ENCODE measurements at places on chromosomes 1 and 21.

DNA sequence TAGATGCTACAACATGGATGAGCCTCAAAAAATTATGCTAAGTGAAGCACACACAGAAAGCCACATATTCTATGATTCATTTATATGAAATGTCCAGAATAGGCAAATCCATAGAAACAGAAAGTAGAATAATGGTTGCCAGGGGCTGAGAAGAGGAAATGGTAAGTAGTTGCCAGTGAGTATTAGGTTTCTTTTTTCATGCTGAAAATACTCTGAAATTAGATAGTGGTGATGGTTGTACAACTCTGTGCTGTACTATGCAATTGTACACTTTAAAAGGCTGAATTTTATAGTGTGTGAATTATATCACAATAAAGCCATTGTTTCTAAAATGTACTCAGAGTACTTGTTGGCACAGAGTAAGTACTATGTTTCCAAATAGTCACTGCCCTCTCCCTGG lies 15.5 kb upstream of the GFI1 start:
- no peak overlapping the region for H3K4me3 ChIP-seq
- no peak overlapping the region for H3K27ac ChIP-seq
- DNase-seq: no peak
- no peaks in the 10 kb centered on the region for H3K36me3 ChIP-seq

GRCh38 chr1:119861547-119861946 lies 34.8 kb downstream of the ADAM30 start:
- H3K27ac ChIP-seq: peak overlapping the region; percentile 9
- H3K4me1 ChIP-seq: no peaks in the 10 kb centered on the region
- no peaks in the 10 kb centered on the region for H3K36me3 ChIP-seq
- H3K27me3 ChIP-seq: no peaks in the 10 kb centered on the region

DNA sequence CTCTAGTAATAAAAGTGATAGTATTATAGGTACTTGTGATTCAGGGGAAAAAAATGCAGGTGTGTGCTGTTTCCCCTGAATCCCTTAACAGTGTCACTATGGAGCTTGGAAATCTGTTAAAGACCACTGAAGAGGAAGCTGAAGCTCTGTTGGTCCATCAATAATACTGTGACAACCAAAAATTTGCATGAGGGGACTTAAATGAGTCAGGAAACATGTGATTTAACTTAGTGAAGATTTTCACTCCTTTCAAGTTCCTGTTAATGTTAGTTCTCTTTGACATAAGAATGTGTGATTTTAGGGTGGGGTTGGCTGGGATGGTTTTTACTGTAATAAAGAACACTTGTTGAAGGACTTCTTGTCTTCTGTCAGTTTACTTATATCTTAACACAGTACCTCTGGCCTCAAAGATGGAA lies 32.0 kb downstream of the VANGL2 start:
- H3K4me1 ChIP-seq: peaks cover 27% of the 10 kb centered on the region
- H3K27ac ChIP-seq: no peak overlapping the region
- H3K36me3 ChIP-seq: no peaks in the 10 kb centered on the region
- no peak for DNase-seq
- H3K4me3 ChIP-seq: no peak overlapping the region

DNA sequence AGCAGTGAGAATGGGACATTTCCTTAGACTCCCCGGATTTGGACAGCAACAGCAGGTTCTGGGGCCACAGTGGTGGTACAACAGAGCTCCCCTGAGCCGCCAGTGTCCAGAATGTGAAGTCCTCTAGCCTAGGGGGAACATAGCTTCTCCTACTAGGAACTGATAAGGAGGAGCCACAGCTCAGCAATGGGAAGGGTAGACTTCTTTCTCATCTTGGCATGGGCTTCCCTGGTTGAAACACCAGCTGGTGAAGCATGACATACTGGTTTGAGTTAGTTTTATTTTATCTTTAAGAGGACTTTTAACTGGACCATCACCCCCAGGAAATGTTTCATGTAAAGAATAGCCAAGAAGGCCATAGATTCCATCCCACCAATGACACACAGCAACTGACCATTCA lies 68.4 kb downstream of the KCNJ15 start:
- H3K27ac ChIP-seq: no peak overlapping the region
- no peaks in the 10 kb centered on the region for H3K27me3 ChIP-seq
- H3K4me3 ChIP-seq: no peak overlapping the region
- H3K4me1 ChIP-seq: no peaks in the 10 kb centered on the region

DNA sequence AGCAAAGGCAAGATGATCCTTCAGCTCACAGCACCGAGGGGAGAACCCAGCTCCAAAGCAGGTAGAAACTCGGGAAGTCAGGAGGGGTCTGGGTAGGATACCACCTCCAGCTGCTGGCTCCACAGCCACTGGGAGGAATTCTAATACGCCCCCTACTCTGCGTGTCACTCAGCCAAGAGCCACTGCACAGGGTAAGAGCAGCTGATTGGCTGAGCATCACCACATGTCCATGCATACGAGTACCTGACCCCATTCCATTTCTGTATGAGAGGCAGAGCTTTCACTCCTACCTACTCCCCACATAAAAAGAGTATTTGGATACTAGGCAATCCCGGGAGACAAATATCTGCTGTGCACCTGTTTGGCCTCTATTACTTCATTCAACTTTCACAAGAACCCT lies 121.4 kb downstream of the RRAGC start:
- H3K27me3 ChIP-seq: no peaks in the 10 kb centered on the region
- no peaks in the 10 kb centered on the region for H3K4me1 ChIP-seq
- no peak overlapping the region for H3K4me3 ChIP-seq
- no peaks in the 10 kb centered on the region for H3K36me3 ChIP-seq
- H3K27ac ChIP-seq: no peak overlapping the region
- DNase-seq: no peak

DNA sequence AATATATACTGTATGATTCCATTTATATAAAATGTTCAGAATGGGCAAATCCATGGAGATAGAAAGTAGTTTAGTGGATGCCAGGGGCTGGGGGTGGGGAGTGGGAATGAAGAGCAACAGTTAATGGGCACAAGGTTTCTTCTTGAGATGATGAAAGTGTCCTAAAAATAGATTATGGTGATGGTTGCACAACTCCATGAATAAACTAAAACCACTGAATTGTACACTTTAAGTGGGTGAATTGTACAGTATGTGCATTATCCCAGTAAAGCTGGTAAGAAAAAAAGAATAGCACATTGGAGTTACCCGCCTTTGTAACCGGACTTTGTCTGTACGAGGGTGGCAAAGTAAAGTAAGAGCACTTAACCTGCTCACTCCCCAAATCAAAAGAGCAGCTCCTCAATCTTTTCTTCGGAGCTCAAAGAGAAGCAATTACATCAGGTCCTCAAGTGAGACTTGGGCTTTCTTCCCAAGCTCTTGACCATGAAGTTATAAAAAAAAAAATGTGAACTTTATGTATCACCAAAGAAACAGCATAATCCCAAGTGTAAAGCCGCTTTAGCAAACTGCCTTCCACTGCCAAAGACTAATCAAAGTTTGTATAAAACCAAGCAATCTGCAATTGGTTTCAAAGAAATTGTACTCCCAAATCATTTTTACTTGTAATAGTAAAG lies 32.1 kb downstream of the ALDH9A1 start:
- H3K27me3 ChIP-seq: no peaks in the 10 kb centered on the region
- no peak for DNase-seq
- H3K4me1 ChIP-seq: no peaks in the 10 kb centered on the region
- H3K27ac ChIP-seq: no peak overlapping the region

DNA sequence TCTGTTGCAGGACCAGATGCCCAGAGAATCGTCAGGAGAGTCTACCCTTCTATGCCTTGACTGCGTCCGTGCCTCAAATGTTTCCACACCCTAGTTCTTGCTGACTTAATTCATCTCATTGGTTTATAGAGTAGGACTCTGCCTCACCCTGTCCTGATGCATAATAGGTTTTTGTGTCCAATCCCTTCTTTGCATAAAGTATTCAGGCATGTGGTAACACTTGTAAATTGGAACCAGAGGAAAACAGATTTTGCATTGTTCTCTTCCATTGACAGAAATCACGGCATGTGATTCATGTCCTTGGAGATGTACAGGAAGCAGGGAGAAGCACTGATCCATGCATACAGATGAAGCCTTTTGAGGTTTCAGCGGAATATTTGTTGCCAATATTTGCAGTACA lies 29.5 kb downstream of the PLPPR5 start:
- H3K4me3 ChIP-seq: no peak overlapping the region
- no peak for DNase-seq
- no peaks in the 10 kb centered on the region for H3K36me3 ChIP-seq
- no peaks in the 10 kb centered on the region for H3K27me3 ChIP-seq
